Left colon (tissue), 2 donors: ENCODE measurements at places on chromosomes 5 and 9. TPM values are rescaled to one million over a fixed set of nuclear protein-coding genes. Genes with fewer than 3 reads are reported as not detected.

INVS gene
- total RNA-seq = 14.6 TPM

GTF3C4 gene
- total RNA-seq = 10.8 TPM

DBH gene
- not detected for total RNA-seq

- DNase-seq = no peak
Measured at GRCh38 chr5:32147236-32147635, 26.9 kb downstream of the GOLPH3 start.

DNA sequence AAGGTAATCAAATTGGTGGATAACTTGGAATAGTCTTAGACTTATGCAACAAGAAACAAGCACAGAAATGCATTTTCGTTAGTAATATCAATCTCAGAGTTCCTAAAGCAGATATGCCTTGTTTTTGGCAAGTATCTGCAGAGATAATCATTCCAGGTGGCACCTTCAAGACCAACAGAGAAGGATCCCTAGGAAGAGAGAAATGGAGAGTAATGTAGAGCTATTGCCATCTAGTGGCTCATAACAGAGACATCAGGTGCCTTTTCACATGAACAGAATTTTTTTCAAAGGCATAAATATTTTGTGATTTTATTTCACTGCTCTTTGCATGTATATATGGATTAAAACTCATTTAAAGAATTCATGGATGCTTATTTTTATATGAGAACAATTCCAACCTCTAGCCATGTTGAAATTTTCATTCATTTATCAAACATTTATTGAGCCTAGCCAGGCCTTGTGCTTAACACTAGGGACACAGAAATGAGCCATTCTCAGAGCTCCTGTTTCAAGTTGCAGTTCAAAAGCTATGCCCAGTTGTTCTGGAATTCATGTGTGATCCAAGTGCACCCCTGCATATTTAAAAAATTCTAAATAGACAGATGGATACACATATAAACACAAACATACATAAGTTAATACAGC, 117.5 kb upstream of the OR13F1 start:
- DNase-seq = no peak

GRCh38 chr9:134966270-134966669, 48.6 kb upstream of the FCN1 start:
- no peak for DNase-seq

- no peak for DNase-seq
Measured at GRCh38 chr5:145637396-145637795, 197.7 kb downstream of the PRELID2 start.

GRCh38 chr5:2263763-2264162, 381.0 kb upstream of the IRX4 start:
- no peak for DNase-seq

DNA sequence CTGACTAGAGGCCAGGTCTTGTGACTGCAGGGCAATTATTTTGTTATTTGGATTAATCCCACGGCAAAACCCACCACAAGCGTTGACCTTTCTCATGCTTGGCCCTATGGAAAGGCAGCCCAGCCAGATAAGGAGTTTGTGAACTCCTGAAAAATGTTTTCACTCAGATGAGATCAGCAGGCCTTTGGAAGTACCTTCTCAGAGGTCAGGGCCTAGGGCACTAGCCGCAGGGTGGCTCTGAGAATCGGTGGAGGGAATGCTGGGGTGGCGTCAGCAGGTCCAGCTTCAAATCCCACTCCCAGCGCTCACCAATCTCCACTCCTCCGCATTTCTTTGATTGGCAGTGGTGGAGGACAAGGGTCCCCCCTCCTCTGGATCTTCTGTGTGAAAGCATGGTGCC, 194.4 kb downstream of the GADD45G start:
- DNase-seq = no peak
